ENCODE measurements at places on chromosomes 6 and 20. TPM values are rescaled to one million over a fixed set of nuclear protein-coding genes. Genes with fewer than 3 reads are reported as not detected.

GRCh38 chr20:13130061-13130706 is 90.9 kb upstream of the ISM1 start:
- H3K4me3 ChIP-seq, result no peak overlapping the region
- no peaks in the 10 kb centered on the region for H3K4me1 ChIP-seq
- no peak overlapping the region for H3K27ac ChIP-seq
- no peaks in the 10 kb centered on the region for H3K36me3 ChIP-seq
- no peak for DNase-seq

DNA sequence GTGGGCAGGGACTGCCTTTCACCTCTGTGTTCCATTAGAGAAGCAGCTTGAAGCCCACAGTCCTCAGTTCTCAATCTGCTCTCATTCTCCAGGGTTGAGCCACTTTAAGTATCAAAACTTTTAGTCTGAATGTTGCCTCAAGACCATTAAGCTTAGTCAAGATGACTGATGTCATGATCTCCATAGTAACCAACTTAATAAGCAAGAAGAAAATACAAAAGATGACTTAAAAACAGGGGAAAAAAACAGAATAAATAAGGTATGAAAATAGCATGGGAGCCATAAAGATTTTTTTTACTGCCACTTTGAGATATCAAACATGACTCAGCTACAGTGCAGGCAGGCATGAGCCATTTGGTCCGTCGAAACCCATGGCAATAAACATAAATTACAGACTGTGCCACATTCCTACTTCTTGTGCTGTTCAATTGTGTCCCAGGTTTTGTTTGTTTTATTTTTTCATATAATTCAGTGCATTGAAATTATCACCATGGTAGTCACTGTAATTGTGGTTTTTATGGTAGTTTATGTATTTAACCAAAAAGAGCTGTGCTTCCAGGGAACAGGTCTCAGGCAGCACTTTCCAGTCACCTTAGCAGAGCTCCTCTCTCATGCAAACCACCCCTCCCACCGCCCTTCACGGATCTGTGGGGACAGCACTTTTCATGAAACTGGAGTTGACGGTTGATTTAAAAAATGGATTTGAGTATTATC is 156.5 kb upstream of the INSM1 start:
- no peaks in the 10 kb centered on the region for H3K27me3 ChIP-seq
- H3K27ac ChIP-seq, result peak overlapping the region; percentile 33
- H3K36me3 ChIP-seq, result no peaks in the 10 kb centered on the region
- DNase-seq, result no peak

GRCh38 chr20:32348207-32348606 is 9.9 kb upstream of the ASXL1 start:
- no peak overlapping the region for H3K27ac ChIP-seq
- no peaks in the 10 kb centered on the region for H3K4me1 ChIP-seq
- H3K36me3 ChIP-seq, result no peaks in the 10 kb centered on the region
- DNase-seq, result no peak
- H3K27me3 ChIP-seq, result no peaks in the 10 kb centered on the region

- no peaks in the 10 kb centered on the region for H3K27me3 ChIP-seq
- DNase-seq, result no peak
- H3K27ac ChIP-seq, result peak overlapping the region; percentile 6
Measured at GRCh38 chr6:37019065-37019450, 13.6 kb downstream of the FGD2 start.

- DNase-seq, result no peak
- no peaks in the 10 kb centered on the region for H3K36me3 ChIP-seq
- H3K4me1 ChIP-seq, result no peaks in the 10 kb centered on the region
- H3K27me3 ChIP-seq, result no peaks in the 10 kb centered on the region
Measured at GRCh38 chr6:158837684-158838625, 18.8 kb upstream of the EZR start.

GRCh38 chr20:48282591-48283228 is 497.4 kb upstream of the SULF2 start:
- no peak for DNase-seq
- H3K27me3 ChIP-seq, result no peaks in the 10 kb centered on the region

DNA sequence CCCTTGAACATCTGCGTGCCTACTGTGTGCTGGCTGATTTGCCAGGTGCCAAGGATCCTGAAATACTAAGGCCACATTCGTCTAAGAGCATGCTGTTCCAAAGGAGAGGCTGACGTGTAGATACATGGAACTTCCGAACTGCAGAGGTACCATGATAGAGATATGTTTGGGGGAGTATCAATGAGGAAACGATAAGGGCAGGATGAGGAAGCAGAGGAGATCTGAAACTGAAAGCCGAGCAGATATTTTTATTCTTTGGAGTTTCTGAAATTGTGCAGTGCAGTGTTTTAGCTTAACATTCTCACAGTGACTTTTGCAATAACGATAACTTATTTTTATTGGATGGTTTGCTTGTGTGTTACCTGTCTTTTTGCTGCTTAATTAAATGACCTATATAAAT is 24.3 kb downstream of the BMP6 start:
- H3K4me3 ChIP-seq, result no peak overlapping the region
- no peaks in the 10 kb centered on the region for H3K36me3 ChIP-seq
- H3K27me3 ChIP-seq, result no peaks in the 10 kb centered on the region
- DNase-seq, result no peak
- no peak overlapping the region for H3K27ac ChIP-seq
- no peaks in the 10 kb centered on the region for H3K4me1 ChIP-seq

The TNFRSF6B gene
- total RNA-seq, result 3.1 TPM

DNA sequence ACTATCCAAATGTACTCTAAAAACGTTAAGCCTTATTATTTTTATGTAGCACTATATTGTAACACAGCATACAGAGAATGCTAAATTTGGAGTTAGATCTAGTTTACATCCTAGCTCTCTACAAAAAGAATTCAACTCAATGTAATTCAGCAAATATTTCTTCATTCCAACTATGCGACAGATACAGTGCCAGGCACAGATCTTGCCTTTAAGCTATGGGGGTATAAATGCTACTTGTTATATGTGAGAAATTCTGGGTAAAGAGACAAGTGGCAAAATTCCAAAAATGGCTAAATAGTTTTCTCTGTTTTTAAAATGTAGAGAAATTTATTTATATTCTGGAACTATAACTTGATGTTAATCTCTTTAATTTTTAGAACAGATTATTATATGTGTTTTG is 63.2 kb downstream of the SEL1L2 start:
- H3K27ac ChIP-seq, result no peak overlapping the region
- no peaks in the 10 kb centered on the region for H3K36me3 ChIP-seq
- H3K4me1 ChIP-seq, result no peaks in the 10 kb centered on the region
- no peak overlapping the region for H3K4me3 ChIP-seq
- DNase-seq, result no peak
- no peaks in the 10 kb centered on the region for H3K27me3 ChIP-seq

The FERMT1 gene
- 2.2 TPM for total RNA-seq

DNA sequence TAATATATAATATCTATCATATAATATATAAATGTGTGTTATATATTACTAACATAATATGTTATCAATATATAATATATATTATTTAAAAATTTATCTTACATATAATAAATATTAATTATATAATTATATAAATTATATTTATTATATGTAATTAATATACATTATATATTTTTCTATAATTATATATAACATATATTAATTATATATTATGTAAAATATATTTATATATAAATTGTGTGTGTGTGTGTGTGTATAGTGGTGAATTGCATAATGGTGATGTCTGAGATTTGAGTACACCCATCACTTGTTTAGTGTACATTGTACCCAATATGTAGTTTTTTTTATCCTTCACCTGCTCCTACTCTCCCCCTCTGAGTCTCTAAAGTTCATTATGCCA is 205.9 kb upstream of the KCNG1 start:
- H3K4me3 ChIP-seq, result no peak overlapping the region
- H3K36me3 ChIP-seq, result no peaks in the 10 kb centered on the region

GRCh38 chr6:21522143-21522747 is 71.3 kb upstream of the SOX4 start:
- no peaks in the 10 kb centered on the region for H3K27me3 ChIP-seq
- H3K4me1 ChIP-seq, result no peaks in the 10 kb centered on the region
- DNase-seq, result no peak
- no peak overlapping the region for H3K4me3 ChIP-seq
- no peaks in the 10 kb centered on the region for H3K36me3 ChIP-seq

DNA sequence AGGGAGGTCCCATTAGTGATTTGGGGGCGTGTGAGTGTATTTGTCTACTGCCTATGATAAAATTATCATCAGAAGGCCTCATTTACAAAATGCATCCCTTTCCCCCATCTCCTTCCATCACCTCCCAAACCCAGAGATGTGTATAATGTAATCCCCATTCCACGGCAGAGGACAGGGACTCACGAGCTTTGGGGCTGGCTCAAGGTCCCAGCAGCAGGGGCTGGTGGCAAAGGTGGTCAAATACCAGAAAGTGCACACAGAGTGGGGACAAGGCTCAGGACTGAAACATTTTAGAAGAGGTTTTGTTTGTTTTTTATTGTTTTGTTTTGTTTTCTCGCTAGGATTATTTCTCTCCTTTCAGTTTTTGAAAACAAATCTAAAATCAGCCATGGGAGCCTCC is 68.5 kb upstream of the TOP1 start:
- H3K27me3 ChIP-seq, result no peaks in the 10 kb centered on the region
- H3K27ac ChIP-seq, result no peak overlapping the region
- H3K36me3 ChIP-seq, result no peaks in the 10 kb centered on the region
- no peak overlapping the region for H3K4me3 ChIP-seq
- H3K4me1 ChIP-seq, result no peaks in the 10 kb centered on the region
- no peak for DNase-seq

DNA sequence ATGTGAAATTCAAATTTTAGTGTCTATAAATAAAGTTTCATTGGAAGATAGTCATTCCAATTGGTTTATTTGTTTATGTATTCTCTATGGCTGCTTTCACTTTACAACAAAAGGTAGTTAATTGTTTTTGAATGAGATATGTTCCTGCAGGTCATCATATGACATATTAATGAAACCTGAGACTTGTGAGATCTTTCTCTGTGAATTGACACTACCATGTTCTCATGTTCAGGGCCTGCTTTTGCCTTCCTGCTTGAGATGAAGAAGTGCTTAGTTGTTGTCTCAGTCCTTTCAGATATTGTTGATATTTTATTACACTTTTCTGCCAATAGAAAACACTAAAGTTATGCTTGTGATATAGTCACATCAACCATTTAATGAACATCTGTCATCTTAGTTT is 132.5 kb downstream of the UTRN start:
- H3K27me3 ChIP-seq, result no peaks in the 10 kb centered on the region
- peaks cover 37% of the 10 kb centered on the region for H3K4me1 ChIP-seq
- peaks cover 10% of the 10 kb centered on the region for H3K36me3 ChIP-seq
- DNase-seq, result no peak
- no peak overlapping the region for H3K27ac ChIP-seq

GRCh38 chr20:58894652-58895447 is 42.3 kb downstream of the GNAS start:
- no peak for DNase-seq
- no peak overlapping the region for H3K27ac ChIP-seq
- H3K36me3 ChIP-seq, result no peaks in the 10 kb centered on the region
- peak overlapping the region; percentile 7 for H3K4me3 ChIP-seq

The EFCAB8 gene
- 0.29 TPM for total RNA-seq

The PBOV1 gene
- total RNA-seq, result not detected

DNA sequence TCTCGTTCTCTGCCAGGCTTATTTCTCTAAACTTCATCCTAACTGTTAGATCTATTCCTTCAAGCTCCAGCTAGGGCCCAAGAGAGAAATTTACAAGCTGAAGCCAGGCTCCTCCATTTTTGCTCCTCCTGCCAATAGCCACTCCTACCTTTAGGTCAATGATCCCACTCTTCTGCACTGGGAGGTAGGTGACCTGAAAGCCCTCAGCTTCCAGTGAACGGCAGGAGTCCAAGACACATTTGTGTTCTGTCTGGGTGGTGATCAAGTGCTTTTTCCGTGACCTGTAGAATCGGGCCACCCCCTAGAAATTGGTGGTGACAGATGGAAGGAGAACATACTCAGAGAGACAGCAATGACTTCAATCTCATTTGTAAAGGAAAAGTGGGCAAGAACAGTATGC is 8.9 kb downstream of the NFS1 start:
- no peak overlapping the region for H3K27ac ChIP-seq
- DNase-seq, result no peak
- no peak overlapping the region for H3K4me3 ChIP-seq
- no peaks in the 10 kb centered on the region for H3K27me3 ChIP-seq

Measured in heart left ventricle (tissue), 16 donors.